GM03348 (cell line): ENCODE measurements at places on chromosomes 7 and 10.

DNA sequence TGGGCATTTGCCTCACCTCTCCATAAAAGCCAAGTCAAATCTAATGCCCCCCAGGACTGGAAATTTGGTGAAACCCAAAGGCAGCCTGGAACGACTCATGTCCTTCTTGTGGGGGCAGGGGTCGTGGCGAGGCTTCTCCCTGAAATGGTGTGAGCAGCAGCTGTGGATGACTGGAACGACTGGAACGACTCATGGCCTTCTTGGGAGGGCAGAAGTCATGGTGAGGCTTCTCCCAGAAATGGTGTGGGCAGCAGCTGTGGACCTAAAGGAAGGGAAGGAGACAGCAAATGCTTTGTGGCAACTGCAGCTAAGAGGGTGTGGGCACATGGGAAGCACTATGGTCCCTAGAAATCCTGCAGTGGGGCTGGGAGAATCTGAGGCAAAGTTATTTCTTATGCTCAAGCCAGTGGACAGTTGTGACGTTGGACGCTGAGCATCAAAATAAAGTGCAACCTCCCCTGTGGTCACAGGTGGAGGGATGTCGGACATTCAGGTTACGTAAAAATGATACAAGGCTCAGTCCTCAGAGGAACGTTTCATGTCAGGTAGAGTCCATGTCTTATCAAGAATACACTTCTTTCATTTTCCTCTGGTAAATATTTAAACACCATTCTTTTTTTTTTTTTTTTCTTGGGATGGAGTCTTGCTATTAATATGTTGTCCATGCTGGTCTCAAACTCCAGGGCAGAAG is 107.0 kb upstream of the KIF5B start:
- peak; percentile 36 for DNase-seq

GRCh38 chr7:44416941-44417340 is 73.5 kb downstream of the NUDCD3 start:
- no peak for DNase-seq

DNA sequence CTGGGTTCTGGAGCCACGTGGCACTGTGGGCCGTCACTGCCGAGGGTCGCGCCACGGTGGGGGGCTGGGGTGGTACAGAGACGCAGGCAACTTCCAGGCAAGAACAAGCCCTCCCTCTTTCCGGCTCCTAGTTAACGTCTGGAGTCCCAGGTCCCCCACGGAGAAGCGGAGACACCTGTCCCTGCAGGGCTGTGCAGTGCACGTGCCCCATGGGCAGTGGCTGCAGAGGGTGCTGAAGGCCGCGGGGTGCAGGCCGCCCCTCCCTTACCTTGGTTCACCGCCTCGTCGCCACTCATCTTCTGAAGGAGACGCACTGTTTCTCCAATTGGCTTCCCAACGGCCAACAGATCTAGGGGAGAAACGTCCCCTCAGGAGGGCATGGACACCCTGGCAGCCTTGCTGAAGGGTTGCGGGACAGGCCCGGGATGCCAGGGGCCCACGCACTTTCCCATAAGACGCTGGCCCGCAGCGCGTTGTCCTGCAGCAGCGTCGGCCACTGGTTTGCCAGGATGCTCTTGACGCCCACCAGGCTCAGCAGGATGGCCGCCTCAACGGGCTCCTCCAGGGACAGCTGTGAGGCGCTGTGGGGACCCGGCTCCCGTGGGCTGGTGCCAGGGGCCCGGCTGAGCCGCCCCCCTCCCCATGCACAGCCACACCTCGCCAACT is 24.3 kb upstream of the NKX6-2 start:
- no peak for DNase-seq

DNA sequence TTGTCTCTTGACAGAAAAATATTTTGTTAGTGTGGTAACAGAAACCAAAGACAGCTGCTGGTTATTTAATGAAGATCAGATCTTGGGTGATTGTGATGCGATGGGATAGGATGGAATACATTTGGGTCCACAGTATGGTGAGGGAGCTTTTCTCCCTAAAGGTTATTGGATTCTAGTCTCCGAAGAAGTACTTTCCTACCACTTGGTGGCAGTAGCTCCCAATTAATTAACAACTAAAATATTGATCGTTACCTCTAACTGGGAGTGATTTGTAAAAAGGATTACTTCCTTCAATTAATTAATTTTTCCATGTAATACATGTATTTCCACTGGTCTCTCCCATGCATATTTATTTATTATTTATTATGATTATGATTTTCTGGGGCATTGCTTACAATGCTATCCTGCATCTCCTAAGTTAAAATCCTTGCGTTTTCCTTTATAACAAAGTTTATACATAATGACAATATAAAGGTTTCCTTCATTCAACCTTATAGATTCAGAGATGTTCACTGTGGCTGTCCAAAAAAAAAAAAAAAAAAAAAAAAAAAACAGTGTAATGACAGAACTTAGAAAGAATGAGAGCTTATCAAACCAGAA is 25.6 kb downstream of the TMEM196 start:
- peak; percentile 58 for DNase-seq

DNA sequence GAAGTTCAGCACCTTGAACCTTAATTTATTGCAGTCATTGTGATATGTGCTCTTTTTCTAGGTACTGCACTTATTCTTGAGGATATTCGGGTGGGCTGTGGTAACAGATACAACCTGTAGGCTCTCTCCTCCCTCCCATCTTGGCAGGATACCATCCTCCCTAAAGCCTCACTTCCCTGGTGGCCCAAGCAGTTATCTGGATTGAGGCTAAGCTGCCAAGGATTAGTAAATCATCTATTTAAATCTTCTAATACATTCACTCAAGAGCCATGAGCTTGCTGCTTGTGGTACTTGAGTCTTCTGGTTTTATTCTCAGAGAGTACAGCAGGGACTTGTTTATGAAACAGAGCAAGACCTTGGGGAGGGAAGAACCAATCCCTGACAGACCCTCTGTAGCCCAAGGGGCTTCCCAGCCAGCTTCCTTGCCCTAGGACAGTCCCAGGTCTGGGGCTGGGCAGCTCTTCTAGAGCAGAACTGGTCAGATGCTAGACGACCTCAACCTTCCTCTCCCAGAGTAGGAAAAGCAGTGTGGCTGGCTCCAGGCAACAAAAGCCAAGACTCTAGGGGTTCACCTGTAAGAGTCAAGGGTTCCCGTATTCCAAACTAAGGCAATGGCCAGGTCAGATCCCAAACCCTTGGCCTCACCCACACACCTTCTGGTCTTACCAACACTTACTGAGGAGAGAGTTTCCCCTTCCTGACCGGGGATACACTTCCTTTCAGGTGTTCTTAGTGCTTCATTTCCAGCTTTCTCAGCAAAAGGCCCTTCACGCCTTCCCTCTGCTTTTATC is 21.3 kb downstream of the WNT8B start:
- no peak for DNase-seq

DNA sequence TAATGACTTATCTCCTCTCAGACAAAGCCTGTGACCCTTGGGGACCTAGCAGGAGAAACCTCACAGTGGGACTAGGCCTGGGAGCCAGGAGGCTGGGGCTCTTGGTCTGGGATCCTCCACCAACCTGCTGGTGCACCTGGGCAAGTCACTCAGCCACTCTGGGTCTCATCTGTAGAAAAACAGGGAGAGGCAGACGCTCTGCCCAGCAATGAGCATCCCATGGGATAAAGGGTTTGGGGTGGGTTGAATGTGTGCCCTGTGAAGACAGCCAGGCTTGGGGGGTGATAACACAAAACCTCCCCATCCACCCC is 81.6 kb downstream of the ZMIZ1 start:
- DNase-seq, result no peak

- DNase-seq, result no peak
Measured at GRCh38 chr10:49385939-49386922, 9.7 kb downstream of the DRGX start.

GRCh38 chr10:132468216-132468615 is 69.4 kb upstream of the INPP5A start:
- no peak for DNase-seq

DNA sequence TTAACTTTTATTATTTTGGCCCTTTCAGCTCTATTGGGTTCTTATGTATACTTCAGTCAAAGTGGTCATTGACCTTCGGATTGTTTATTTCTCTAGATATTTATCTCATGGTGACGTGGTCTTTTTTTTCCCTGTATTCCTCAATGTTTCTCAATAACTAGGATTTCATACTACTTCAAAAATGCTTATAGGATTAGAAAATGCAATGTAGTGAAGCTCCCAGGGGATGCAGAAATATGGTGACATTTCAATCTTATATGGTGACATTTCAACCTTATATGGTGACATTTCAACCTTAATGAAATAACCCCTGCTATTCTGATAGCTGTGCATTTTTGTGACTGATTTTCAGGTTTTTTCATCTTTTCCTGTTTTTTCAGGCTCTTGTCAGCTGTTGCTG is 51.4 kb downstream of the CHRM2 start:
- no peak for DNase-seq

GRCh38 chr10:70694418-70695141 is 22.3 kb downstream of the ADAMTS14 start:
- DNase-seq, result peak; percentile 59

DNA sequence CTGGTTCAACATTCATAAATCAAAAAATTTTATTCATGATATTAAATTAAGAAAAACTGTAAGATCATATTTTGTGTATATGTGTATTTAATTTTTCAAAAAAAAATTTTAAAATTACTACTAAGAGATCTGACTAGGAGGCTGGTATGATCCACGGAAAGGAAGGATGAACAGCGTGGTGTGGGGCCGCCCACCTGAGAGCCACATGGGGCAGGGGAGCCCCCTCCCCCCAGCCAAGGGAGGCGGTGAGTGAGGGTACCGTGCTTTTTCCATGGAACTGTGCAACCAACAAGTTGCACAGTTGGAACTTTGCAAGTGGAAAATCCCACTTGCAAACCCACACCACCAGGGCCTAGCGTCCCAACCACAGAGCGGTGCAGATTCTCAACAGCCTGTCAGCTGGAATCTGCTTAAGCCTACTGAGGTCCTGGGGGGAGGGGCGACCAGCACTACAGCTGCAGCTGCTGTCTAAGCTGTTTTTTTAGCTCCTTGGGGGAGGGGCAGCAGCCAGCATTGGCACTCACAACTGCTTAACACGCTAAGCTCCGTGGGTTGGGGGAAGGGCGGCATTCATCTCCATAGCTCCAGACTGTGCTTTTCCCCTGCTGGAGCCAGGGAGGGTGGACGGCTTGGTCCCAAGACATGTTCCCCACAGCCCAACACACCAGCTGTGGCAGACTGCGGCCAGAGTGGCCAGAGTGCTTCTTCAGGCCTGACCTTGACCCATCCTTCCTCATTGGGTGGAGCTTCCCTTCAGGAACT is 94.2 kb upstream of the IGFBP3 start:
- DNase-seq, result no peak
